Left ventricle myocardium inferior (tissue), 1 donor: ENCODE measurements at places on chromosomes 2 and 18. TPM values are rescaled to one million over a fixed set of nuclear protein-coding genes. Genes with fewer than 3 reads are reported as not detected.
A peak's percentile ranks its signal among the peaks of the same experiment; 100 is the strongest.

The NLRC4 gene
- 0.96 TPM for total RNA-seq

- DNase-seq: no peak
Observed at GRCh38 chr2:15112216-15112615, 448.9 kb downstream of the NBAS start.

The ASXL2 gene
- total RNA-seq: 19.1 TPM

DNA sequence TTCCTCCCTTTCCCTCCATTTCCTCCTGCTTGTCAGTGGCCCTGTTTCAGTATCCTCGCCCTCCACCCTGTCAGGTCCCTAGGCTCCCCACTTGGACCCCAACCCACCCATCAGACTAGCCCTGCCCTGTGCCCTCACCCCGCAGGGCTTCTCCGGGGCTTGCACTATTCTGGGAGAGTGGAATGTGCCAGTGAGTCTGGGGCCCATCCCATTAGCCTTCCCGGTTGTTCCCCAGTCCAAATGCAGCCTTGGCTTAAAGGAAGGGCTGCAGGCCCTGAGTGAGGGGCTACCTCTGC, 45.5 kb downstream of the MYO7B start:
- no peak for DNase-seq

DNA sequence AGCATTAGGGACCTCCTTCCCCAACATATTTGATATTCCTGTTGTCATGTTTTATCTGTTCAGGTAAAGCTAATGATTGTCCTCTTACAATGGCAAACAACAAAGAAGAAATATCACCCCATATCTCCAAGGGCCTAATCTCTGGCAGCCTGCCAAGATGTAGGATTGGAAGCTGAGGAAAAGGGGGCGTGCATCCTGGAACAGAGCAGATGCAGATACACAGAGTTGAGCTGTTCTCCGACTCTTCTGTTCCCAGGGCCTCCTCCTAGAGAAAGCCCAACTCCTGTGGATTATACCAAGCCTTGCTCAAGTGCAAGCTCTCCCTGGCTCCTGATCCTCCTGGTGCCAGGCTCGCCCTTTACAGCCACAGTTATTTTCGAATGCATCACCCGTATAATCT, 35.2 kb upstream of the CD207 start:
- DNase-seq: no peak

DNA sequence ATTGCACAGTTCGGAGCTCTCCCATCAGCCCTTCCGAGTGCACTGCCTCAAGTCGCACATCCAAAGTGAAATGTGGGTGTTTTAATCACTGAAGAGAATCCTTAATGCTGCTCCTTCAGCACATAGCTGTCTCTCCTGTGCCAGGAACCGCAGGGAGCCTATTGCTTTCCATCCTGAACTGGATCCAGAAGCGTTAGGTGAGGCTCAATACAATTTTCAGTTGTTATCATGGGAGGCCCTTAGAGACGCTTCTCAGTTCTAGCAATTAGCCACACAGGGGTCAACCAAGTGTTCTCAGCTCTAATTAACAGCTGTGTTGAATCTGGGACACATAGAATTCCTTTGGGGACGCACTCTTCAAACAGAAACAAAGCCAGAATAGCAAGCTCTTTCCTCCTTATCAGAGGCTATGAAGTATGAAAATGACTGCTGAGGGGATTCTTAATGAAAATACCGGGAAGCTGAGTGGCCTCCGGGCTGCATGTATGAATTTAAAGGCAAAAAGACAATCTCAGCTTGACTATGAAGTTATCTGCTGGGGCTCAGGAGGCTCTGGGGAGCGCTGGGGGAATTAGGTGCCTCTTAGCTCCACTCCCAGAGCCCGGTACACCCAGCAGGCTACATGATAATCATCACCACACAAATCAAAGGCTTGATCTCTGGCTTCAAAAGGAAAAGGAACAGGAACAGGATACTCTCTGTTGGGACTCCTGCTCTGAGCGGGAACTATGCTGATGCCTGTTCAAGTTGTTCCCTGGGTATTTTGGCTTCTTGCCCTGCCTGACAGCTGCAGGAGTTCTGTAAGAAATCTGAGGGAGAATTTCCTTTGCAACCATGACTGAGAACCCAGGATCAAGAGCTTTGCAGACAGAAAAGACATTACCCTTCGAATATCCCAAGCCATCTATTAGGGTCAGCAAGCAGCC, 55.4 kb upstream of the NCOA1 start:
- DNase-seq: peak; percentile 78

The RAB27B gene
- total RNA-seq: 0.16 TPM

DNA sequence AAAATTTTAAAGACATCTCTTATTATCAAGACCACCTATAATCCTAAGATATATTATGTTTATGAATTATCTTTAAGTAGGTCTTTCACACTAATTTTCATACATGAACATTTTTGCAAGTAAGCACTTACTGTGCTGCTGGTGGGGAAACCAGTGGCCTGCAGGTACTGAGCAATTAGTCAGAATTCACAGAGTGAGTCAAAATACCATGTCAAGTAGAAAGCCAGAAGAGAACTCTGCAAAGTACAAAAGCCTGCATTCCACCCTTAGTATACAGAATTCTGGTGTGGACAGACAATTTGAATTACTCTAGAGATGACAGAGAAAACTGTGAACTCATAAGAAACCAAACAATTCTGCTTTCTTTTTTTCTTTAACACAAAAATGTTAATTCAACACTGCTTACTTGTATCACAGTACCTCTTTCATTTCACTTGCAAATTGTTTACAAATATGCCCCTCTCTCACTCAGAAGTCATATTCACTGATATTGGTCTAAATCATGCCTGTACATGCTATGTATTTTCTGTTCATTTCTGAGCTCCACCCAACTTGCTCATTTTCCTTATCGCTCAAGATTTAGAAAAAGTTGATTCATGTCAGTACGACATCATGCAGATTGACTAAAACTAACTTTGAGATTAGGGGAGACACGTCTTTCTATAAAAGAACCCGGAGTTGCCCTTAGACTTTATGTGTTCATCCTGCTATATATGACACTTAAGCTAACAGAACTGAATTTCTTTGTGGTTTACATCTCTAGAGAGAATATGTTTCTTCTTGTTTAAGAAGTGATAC, 182.9 kb downstream of the IKZF2 start:
- no peak for DNase-seq

GRCh38 chr2:208062113-208062512, 36.8 kb upstream of the PLEKHM3 start:
- DNase-seq: no peak

GRCh38 chr2:236343400-236344161, 79.4 kb upstream of the ASB18 start:
- DNase-seq: no peak
